KBM-7 (cell line): ENCODE measurements at places on chromosomes 3 and 15.

- DNase-seq, result peak; percentile 29
Measured at GRCh38 chr15:50261981-50262380, 3.5 kb downstream of the HDC start.

GRCh38 chr15:76321171-76321570 lies 9.9 kb upstream of the ETFA start:
- no peak for DNase-seq

- no peak for DNase-seq
Measured at GRCh38 chr3:22007368-22007767, 256.4 kb upstream of the ZNF385D start.

GRCh38 chr3:53536282-53536681 lies 41.9 kb downstream of the CACNA1D start:
- no peak for DNase-seq

- peak; percentile 77 for DNase-seq
Measured at GRCh38 chr3:123082370-123083065, 15.7 kb downstream of the PDIA5 start.

DNA sequence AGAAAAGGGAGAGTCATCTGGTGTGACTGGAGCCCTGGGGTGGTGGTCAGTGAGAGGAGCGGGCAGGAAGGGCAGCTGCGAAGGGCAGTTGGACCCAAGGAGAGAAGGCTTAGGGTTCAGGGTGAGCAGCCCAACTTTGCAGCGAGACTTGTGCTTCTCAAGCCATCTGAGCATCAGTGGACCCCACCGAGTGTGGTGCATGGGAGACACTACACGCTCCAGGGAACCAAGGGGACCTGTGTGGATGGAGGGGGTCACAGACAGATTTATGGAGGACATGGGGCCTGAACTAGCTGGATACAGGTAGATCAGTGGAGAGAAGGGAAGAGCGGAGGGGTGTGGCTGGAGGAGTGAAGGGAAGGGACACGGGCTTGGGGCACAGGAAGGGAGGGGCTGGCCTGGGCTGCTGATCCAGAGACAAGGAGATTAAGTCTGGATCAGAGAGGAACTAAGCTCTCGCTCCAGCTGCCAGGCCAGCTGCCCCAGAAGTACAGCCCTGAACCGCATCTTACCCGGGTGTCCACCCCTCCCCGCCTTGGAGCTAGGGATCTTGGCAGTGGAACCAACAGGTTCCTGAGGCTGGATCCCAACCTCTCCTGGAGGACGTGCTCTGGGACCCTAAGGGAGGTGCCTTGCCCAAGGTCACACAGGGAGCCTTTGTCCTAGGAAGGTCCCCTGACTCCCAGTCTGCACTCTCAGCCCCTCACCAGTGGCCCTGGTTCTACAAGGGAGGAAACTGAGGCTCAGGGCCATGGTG lies 120.5 kb downstream of the CORO2B start:
- no peak for DNase-seq

GRCh38 chr3:173096140-173096539 lies 44.9 kb downstream of the SPATA16 start:
- no peak for DNase-seq

DNA sequence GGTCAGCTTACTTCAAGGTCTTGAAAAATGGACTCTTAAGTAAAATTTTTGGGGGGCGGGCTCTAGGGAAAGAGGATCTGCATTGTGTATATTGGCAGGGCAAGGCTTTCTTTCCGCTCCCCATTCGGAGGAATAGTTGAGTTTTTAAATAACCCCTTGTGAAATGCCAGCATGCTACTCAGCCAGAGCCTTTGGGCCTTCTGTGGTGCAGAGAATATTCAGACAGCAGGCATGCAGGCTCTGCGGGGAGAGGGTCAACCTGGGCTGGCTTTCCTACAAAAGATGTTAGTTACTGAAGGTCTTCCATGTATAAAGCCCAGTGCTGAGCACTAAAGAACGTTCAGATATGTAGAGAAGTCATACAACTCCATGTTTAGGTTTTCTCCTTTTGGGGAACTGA lies 40.6 kb downstream of the ADAMTSL3 start:
- no peak for DNase-seq

DNA sequence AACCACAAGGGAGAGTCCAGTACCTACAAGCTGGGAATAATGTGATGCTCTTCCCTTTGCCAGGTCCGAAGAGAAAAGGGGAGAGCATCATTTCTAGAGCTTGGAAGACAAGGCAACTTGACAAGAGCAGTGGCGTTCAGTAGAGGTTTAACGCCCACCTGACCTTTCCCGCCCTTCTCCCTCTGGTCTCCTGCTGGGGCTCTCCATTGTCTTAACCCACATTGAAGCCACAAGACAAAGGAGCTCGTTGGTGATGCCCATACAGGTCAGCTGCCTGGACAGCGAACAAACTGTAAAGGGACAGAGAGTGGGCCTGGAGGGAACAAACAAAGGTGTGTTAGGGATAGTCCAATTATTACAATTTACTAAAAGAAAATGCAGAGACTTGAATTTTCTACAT lies 13.1 kb upstream of the DUT start:
- no peak for DNase-seq

DNA sequence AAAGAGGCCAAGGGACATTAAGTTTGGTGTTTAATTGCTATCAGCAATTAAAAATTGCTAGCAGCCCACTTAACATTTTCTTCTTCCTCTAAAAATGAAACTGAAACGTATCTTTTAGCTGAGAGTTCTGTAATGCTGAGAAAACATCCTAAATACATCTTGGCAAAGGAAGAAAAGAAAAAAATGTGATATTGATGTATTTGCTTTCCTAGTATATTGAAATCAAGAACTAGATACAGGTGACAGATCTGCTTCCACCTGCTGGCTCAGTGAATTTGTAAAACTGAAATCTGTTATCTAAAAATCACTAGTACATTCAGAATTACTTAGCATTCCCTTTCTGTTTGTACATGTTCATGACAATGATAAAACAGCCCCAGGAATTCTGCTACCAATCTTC lies 283.2 kb downstream of the ZBTB20 start:
- no peak for DNase-seq

DNA sequence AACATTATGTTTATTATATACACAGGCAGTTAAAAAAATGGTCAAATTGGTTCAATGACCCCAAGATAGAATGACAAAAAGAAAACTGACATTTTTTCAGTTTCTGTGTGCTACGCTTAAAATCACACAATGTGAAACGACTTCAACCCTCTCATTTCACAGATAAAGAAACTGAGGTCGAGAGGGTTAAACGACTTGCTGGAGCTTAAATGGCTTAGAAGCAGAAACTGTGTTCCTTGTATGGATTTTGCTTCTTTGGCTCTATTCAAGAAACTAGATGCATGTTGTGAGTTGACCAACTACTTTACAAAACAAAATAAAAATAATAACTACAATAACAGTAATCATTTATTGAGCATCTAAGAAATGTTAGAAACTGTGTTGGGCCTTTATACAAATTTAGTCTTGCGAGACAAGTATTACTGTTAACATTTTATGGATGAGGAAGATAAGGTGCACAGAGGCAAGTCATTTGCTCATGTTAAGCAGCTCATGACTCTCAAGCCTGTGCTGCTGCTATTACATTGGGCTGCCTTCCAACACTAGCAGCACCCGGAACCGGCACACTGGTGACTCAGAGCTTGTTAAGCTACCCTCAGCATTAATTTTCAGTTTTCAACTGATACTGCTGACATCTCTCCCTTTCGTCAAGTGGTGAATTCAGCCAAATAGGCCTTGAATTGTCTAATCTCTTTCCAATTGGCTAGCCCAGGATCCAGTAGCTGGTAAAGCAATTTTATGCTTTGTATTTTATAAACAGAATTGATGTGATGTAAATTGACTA lies 487.6 kb downstream of the NAALADL2 start:
- DNase-seq, result no peak

- DNase-seq, result no peak
Measured at GRCh38 chr15:94761574-94761973, 530.2 kb downstream of the MCTP2 start.

DNA sequence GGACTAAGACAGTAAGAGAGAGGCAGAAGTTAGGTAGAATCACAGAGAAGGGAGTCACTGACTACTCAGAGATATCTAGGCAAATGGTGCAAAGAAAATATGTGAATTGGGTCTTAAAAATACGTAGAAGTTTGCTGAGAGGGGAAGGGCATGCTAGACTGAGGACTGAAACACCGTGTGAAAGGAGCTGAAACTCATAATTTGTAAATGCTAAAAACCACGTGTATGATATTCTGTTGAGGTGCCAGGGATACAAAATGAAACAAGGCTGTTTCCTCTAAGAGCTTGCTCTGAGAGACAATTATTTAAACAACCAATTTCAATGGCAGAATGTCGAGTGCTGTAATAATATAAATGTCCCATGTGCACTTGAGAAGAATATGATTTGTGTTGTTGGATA lies 47.2 kb downstream of the NCK1 start:
- no peak for DNase-seq

DNA sequence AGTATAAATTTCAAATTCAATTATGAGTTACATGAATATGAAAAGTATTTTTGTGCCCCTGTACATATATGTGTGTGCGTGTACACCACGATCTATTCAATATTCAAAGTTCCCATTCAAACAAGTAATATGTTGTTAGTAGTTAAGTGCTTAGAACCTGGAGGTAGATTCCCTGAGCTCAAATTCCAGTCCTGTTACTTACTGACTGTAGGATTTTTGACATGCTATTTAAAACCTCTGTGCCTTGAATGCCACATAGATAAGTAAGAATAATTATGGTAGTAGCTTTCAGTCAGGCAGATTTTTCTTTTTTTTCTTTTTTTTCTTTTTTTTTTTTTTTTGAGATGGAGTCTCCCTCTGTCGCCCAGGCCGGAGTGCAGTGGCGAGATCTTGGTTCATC lies 53.3 kb upstream of the CMSS1 start:
- no peak for DNase-seq

- DNase-seq, result no peak
Measured at GRCh38 chr3:151491525-151491924, 30.7 kb upstream of the IGSF10 start.

- DNase-seq, result no peak
Measured at GRCh38 chr3:100402891-100403290, 1.6 kb downstream of the LNP1 start.

DNA sequence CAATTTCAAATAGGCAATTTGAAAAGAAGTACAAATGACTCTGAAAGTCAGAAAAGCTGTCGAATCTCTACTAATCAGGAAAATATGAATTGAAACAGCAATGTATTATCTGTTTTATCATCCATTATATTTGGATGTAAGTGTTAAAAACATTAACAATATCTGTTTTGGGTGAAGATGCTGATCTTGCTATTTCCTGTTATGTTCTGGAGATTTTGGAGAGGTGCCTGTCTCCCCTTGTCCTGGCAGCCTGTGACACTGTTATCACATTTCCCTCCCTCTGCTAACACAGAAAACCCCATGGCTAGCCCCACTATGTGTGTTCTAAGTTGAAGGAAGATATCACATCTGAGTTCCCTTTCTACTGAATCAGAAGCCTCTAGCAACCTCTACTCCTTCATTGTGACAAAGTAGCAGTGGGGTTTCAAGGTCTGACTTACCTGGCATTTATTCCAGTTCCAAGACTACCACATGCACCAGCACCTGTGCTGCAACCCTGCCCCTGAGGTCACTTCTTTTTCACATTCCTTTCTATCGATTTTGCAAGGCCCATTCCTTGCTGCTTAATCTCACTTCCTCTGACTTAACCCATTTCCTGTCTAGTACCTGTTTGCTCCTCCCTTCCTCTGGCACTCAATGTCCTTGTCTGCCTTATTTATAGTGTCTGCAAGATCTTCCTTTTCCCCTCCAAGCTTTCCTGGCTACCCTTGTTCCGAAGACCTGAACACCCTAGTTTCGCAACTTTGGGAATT lies 95.5 kb upstream of the COL8A1 start:
- no peak for DNase-seq

GRCh38 chr15:67094001-67094826 lies 28.8 kb downstream of the SMAD3 start:
- no peak for DNase-seq

DNA sequence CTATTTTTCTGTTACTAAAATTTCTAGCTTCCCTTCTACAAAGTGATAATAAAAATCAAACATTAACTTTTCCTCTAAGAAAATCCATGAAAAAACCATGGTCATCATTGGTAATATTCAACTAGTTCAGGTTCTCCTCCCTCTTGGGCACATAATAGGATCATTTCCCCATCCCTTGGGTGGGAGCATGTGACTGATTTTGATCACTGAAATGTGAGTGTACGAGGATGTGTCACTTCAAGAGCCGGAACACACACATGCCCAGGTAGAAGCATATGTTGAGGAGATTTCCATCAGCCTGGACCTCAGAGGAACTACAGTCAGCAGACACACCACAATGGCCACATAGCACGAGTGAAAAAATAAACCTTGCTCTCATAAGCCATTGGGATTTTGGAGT lies 36.1 kb downstream of the AP3S2 start:
- DNase-seq, result no peak

GRCh38 chr3:151770956-151771355 lies 37.2 kb downstream of the AADACL2 start:
- peak; percentile 17 for DNase-seq

DNA sequence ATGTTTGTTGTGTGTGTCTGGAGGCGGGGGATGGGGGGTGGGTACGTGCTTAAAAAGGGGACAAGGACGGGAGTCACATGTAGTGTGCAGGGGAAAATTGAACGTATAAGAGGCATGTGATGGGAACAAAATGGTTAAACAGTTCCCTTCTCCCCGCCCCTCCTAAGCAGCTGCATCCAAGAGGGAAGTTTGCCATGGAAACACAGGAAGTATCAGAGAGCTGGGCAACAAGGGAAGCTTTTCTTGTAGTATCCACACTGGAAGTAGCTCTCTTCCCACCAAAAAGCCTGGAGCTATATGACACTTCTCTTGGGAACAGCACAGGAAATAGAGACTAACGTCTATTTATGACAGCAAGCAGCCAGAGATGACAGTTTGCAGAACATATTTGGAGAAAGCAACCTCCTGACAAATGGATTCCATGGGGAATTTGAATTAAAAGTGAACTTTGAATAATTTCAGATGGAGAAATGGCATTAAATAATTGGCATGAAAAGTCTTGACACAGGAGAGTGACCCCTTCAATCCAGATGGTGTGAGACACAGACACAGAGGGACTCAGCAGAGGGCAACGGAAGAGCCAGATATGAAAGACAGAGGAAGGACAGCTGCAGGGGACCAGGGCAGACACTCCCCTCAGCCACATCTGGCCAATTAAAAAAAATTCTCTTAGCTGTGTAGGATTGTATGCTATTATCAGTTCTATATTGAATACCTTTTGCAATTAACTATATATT lies 294.2 kb upstream of the TBL1XR1 start:
- DNase-seq, result no peak
